ENCODE measurements at places on chromosomes 12 and 14. TPM values are rescaled to one million over a fixed set of nuclear protein-coding genes. Genes with fewer than 3 reads are reported as not detected.
A peak's percentile ranks its signal among the peaks of the same experiment; 100 is the strongest.

AQP6 gene
- 0.09 TPM for total RNA-seq

HOXC6 gene
- 0.93 TPM for total RNA-seq

P2RX7 gene
- 11.6 TPM for total RNA-seq

SERPINA9 gene
- total RNA-seq: not detected

IRAK4 gene
- total RNA-seq: 14.3 TPM

SERPINA1 gene
- total RNA-seq: 1,065 TPM

SELPLG gene
- 61.0 TPM for total RNA-seq

ANKRD33 gene
- not detected for total RNA-seq

DNA sequence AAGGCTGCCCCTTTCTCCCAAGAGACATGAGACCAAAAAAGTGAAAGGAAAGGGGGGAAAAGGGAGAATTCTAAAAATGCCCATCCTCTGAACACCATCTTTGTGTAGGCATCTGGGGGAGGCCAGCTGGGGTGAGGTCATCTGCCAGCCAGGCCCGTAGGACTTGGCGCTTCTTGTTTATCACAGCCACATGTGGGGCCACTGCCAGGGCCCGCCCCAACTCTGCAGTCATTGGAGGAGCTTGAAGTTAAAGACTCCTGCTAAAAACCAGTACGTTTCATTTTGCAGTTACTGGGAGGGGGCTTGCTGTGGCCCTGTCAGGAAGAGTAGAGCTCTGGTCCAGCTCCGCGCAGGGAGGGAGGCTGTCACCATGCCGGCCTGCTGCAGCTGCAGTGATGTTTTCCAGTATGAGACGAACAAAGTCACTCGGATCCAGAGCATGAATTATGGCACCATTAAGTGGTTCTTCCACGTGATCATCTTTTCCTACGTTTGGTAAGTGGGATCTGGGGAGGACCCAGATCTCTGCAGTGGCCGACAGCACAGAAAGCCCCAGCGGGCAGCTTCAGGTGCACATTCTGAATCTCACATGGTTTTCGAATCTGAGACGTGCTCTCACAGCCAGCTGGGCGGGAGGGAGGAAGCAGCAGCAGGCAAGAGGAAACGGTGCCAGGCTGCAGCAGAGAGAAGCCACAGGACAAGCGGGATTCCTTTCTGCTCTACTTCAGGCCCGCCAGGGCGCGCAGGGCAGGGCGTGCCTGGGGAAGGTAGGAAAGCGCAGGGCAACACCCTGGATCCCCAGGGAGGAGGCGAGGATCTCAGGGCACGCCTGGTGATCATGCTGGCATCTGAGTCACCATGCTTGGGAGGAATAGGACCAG lies at the start of gene P2RX7:
Gene P2RX7 (plus strand): TSS at position 276 of the 881 bp plus-strand sequence. CDS start 95 bp downstream, at position 371.
- DNase-seq: peak; percentile 52

DNA sequence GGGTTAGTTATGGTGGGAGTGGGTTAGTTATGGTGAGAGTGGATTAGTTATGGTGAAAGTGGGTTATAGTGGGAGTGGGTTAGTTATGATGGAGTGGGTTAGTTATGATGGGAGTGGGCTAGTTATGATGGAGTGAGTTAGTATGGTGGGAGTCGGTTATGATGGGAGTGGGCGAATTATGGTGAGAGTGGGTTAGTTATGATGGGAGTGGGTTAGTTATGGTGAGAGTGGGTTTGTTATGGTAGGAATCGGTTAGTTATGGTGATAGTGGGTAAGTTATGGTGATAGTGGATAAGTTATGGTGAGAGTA lies 22.1 kb upstream of the SFSWAP start:
- DNase-seq: no peak

DNA sequence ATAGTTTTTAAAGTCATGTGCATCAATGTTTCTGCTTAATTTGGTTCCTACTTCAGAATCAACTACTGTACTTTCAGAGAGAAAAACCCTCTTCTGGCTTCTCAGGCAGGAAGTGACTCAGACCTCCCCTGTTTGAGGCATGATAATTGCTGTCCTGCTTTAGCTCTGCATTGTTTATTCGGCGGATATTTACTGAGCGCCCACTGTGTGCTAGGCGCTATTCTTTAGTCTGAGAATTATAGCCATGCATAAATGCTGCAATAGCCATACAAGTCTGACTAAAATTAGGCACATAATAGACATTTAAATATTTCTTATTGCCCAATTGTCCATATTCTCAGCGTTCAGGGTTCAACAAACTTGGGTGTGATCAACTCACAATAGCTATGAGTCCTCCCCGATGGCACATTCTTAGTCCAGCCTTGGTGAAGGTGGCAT lies 6.1 kb upstream of the AMIGO2 start:
- DNase-seq: no peak

- no peak for DNase-seq
Measured at GRCh38 chr14:99318091-99318958, 46.3 kb upstream of the BCL11B start.
